ENCODE measurements at places on chromosomes 4 and X.

- no peak overlapping the region for H3K4me3 ChIP-seq
- H3K27me3 ChIP-seq: no peaks in the 10 kb centered on the region
- no peak overlapping the region for H3K27ac ChIP-seq
These were observed 62.6 kb downstream of the NSUN7 start for GRCh38 chr4:40812386-40812785.

DNA sequence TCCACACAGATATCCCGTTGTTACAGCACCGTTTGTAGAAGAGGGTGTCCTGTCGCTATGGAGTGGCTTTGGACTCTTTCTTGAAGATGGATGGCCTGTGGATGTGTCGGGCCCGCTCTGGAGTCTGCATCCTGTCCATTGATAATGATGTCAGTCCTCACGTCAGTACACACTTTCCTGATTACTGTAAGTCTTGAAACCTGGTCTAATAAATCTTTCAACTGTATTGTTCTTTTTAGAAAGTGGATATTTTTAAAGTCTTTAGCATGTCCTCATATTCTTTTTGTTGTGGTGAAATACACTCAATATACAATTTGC lies 14.9 kb downstream of the MSANTD1 start:
- no peak overlapping the region for H3K4me3 ChIP-seq
- H3K36me3 ChIP-seq: no peaks in the 10 kb centered on the region
- no peaks in the 10 kb centered on the region for H3K4me1 ChIP-seq
- no peak overlapping the region for H3K27ac ChIP-seq
- peaks cover 23% of the 10 kb centered on the region for H3K27me3 ChIP-seq

GRCh38 chr4:119683518-119683917 lies 54.9 kb upstream of the PDE5A start:
- H3K27ac ChIP-seq: peak overlapping the region; percentile 92
- peak; percentile 93 for DNase-seq
- H3K36me3 ChIP-seq: no peaks in the 10 kb centered on the region
- no peaks in the 10 kb centered on the region for H3K27me3 ChIP-seq
- no peak overlapping the region for H3K4me3 ChIP-seq

- no peaks in the 10 kb centered on the region for H3K4me1 ChIP-seq
- no peak overlapping the region for H3K4me3 ChIP-seq
- no peaks in the 10 kb centered on the region for H3K27me3 ChIP-seq
- no peaks in the 10 kb centered on the region for H3K36me3 ChIP-seq
- no peak overlapping the region for H3K27ac ChIP-seq
- DNase-seq: no peak
These were observed 183.5 kb downstream of the ZC4H2 start for GRCh38 chrX:64792598-64793337.

GRCh38 chr4:186554539-186554913 lies 841 bp downstream of the MTNR1A start:
- peaks cover 21% of the 10 kb centered on the region for H3K27me3 ChIP-seq
- H3K36me3 ChIP-seq: no peaks in the 10 kb centered on the region
- no peak overlapping the region for H3K27ac ChIP-seq
- peaks cover 3% of the 10 kb centered on the region for H3K4me1 ChIP-seq
- DNase-seq: no peak

GRCh38 chrX:65610040-65610439 lies 57.4 kb upstream of the MSN start:
- H3K36me3 ChIP-seq: no peaks in the 10 kb centered on the region
- no peak overlapping the region for H3K27ac ChIP-seq
- no peaks in the 10 kb centered on the region for H3K27me3 ChIP-seq
- H3K4me3 ChIP-seq: no peak overlapping the region

DNA sequence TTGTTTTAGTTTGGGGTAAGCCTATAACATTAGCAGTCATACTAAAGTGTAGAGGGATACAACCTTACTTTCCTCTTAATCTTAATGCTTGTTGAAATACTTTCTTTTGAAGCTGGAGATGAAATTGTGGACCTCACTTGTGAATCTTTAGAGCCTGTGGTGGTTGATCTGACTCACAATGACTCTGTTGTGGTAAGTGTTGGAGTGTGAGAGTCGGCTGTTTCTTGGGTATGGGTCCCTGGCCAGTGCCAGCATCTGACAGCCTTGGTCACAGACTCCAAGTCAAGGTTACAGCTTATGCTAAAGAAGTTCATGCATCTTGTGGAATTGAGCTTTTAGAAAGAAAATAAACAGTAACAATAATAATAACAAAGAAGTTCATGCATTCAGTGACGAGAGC lies 31.6 kb downstream of the RNF4 start:
- peaks cover 54% of the 10 kb centered on the region for H3K36me3 ChIP-seq
- peak; percentile 33 for DNase-seq
- no peak overlapping the region for H3K27ac ChIP-seq
- H3K4me1 ChIP-seq: no peaks in the 10 kb centered on the region
- H3K27me3 ChIP-seq: no peaks in the 10 kb centered on the region
- H3K4me3 ChIP-seq: no peak overlapping the region

GRCh38 chr4:43234626-43235415 lies 342.3 kb downstream of the GRXCR1 start:
- peak; percentile 44 for DNase-seq
- no peaks in the 10 kb centered on the region for H3K36me3 ChIP-seq
- H3K27me3 ChIP-seq: no peaks in the 10 kb centered on the region
- H3K4me1 ChIP-seq: no peaks in the 10 kb centered on the region
- H3K27ac ChIP-seq: no peak overlapping the region
- H3K4me3 ChIP-seq: no peak overlapping the region

GRCh38 chr4:117874216-117874615 lies 160.1 kb upstream of the NDST3 start:
- no peaks in the 10 kb centered on the region for H3K27me3 ChIP-seq
- no peak for DNase-seq
- no peak overlapping the region for H3K27ac ChIP-seq
- H3K4me1 ChIP-seq: no peaks in the 10 kb centered on the region
- no peaks in the 10 kb centered on the region for H3K36me3 ChIP-seq
- H3K4me3 ChIP-seq: no peak overlapping the region

DNA sequence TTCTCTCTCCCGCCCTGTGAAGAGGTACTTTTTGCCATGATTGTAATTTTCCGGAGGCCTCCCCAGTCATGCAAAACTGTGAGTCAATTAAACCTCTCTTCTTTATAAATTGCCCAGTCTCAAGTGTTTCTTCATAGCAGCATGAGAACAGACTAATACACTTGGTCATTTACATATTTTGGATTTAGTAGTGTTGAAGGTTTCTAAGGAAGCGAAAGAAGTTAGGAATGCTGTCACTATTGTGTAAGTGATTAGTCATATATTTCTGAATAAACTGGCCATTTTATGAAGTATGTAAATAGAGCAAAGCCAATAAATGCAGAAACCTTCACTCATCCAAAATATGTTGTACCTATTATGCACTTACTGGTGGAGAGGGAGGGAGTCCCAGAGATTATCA lies 34.4 kb upstream of the GK2 start:
- no peaks in the 10 kb centered on the region for H3K36me3 ChIP-seq
- DNase-seq: no peak

GRCh38 chr4:8336412-8337075 lies 67.0 kb downstream of the HTRA3 start:
- H3K4me3 ChIP-seq: no peak overlapping the region
- peaks cover 7% of the 10 kb centered on the region for H3K27me3 ChIP-seq
- H3K4me1 ChIP-seq: no peaks in the 10 kb centered on the region
- DNase-seq: peak; percentile 55
- H3K27ac ChIP-seq: no peak overlapping the region
- no peaks in the 10 kb centered on the region for H3K36me3 ChIP-seq

GRCh38 chrX:70254063-70254400 lies 6.0 kb downstream of the P2RY4 start:
- no peak overlapping the region for H3K27ac ChIP-seq
- H3K4me3 ChIP-seq: no peak overlapping the region
- DNase-seq: no peak
- H3K4me1 ChIP-seq: no peaks in the 10 kb centered on the region

GRCh38 chrX:53312946-53313727 lies 31.8 kb upstream of the IQSEC2 start:
- peaks cover 12% of the 10 kb centered on the region for H3K27me3 ChIP-seq
- DNase-seq: peak; percentile 81
- no peak overlapping the region for H3K4me3 ChIP-seq
- H3K36me3 ChIP-seq: no peaks in the 10 kb centered on the region

- no peak overlapping the region for H3K27ac ChIP-seq
- no peak overlapping the region for H3K4me3 ChIP-seq
- no peaks in the 10 kb centered on the region for H3K4me1 ChIP-seq
- no peaks in the 10 kb centered on the region for H3K36me3 ChIP-seq
- DNase-seq: no peak
These were observed 531.5 kb upstream of the FRG1 start for GRCh38 chr4:189409158-189409557.

Measured in IMR-90 (cell line).